H9 (cell line): ENCODE measurements at places on chromosomes 6 and 20. TPM values are rescaled to one million over a fixed set of nuclear protein-coding genes. Genes with fewer than 3 reads are reported as not detected.

Gene CST1
- total RNA-seq = 1.7 and 1.9 TPM in 2 replicates

Gene NOX3
- not detected in 2 replicates for total RNA-seq

Gene IL20RA
- 0.55 and 0.74 TPM in 2 replicates for total RNA-seq

Gene PPIL6
- total RNA-seq = 0.26 and 1.0 TPM in 2 replicates

Gene KCNG1
- 11.5 and 13.2 TPM in 2 replicates for total RNA-seq

Gene TMEM217
- total RNA-seq = 1.1 and 1.4 TPM in 2 replicates

Gene IYD
- not detected in 2 replicates for total RNA-seq

Gene CFAP61
- total RNA-seq = 0.44 TPM in 1 of 2 replicates, not detected in the other

Gene WFDC10B
- total RNA-seq = not detected in 2 replicates

Gene MROH8
- total RNA-seq = 0.79 and 0.90 TPM in 2 replicates

DNA sequence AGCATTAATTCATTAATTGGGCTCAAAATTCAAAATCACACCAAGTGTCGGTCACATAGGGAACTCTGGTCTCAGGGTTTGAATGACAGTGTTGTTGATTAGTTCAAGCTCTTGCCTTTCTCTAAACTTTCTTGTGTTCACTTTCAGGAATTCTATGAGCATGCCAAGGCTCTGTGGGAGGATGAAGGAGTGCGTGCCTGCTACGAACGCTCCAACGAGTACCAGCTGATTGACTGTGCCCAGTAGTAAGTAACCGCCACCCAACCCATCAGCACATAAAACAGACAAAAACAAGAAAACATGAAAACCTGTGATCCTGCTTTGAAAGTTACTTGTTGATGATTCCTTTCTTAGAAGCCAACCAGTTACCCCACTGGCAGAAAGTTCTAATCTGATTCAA, 52.7 kb downstream of the GNAS start:
- H3K27ac ChIP-seq = no peak overlapping the region
- H3K4me3 ChIP-seq = no peak overlapping the region
- no peaks in the 10 kb centered on the region for H3K27me3 ChIP-seq
- H3K4me1 ChIP-seq = peaks cover under 1% of the 10 kb centered on the region; the same call in 1 of the 2 replicates

- H3K4me1 ChIP-seq = no peaks in the 10 kb centered on the region
- DNase-seq = no peak
- no peak overlapping the region for H3K4me3 ChIP-seq
- no peaks in the 10 kb centered on the region for H3K27me3 ChIP-seq
- H3K36me3 ChIP-seq = no peaks in the 10 kb centered on the region
Observed at GRCh38 chr6:126570507-126570906, 230.6 kb downstream of the CENPW start.

DNA sequence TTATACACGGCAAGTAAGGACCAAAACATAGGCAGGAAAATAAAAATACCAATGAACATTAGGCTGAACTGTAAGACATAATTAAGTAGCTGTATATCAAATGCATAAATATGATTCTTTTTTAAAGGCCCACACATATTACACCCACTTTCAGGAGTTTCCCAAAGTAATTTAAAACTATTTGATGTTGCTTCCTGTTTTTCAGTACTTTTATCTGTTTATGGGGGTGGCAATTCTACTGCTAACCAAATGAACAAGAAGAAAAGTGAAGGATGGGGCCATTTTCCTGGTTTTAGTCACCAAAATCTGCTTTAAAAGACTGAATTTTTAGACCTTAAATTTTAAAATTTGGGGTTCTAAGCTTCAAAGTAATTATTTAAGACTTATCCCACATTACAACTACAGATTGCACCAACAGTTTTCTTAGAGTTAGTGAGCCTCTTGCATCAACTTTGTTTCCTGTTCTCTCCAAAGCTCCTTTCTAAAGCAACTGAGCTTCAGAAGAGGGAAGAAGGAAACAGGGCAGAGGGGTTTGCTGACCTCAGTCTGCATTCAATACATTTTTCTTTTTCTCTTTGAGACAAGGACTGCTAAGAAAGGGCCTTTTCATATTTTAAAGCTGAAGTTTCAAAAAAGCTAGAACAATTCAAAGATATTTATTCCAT, 191.0 kb downstream of the BACH2 start:
- H3K4me1 ChIP-seq = no peaks in the 10 kb centered on the region
- no peaks in the 10 kb centered on the region for H3K27me3 ChIP-seq
- no peaks in the 10 kb centered on the region for H3K36me3 ChIP-seq
- H3K27ac ChIP-seq = no peak overlapping the region

GRCh38 chr20:36613974-36614373, 8.4 kb downstream of the RAB5IF start:
- peaks cover 58% of the 10 kb centered on the region for H3K36me3 ChIP-seq
- DNase-seq = no peak
- H3K4me1 ChIP-seq = no peaks in the 10 kb centered on the region
- H3K4me3 ChIP-seq = no peak overlapping the region
- no peak overlapping the region for H3K27ac ChIP-seq

DNA sequence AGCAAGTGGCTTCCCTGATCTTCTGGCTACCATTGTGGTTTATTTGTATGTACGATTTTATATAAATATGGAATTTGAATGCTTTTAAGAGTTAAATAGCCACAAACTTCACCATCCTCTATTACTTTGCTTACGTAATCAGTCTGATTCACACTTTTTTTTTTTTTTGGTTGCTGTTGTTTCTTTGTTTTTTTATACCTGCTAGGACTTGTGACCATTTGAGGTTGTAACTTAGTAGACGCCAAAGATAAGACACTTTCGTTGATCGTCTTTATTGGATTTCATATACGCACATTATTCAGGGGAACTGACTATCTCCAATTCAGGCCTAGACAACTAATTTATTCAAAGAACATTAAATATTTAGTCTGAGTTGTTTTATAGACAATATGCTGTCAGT, 559.0 kb downstream of the CBLN4 start:
- H3K36me3 ChIP-seq = no peaks in the 10 kb centered on the region
- no peaks in the 10 kb centered on the region for H3K4me1 ChIP-seq
- no peak for DNase-seq
- no peak overlapping the region for H3K4me3 ChIP-seq
- H3K27me3 ChIP-seq = no peaks in the 10 kb centered on the region

- H3K27me3 ChIP-seq = peaks cover 3% of the 10 kb centered on the region; the same call in 1 of the 2 replicates
- no peak for DNase-seq
Observed at GRCh38 chr6:11493974-11494373, 43.6 kb upstream of the TMEM170B start.

GRCh38 chr20:4014031-4014474, 1.3 kb downstream of the RNF24 start:
- no peak overlapping the region for H3K27ac ChIP-seq
- peak overlapping the region; percentile 98 for H3K4me3 ChIP-seq
- H3K36me3 ChIP-seq = peaks cover 5% of the 10 kb centered on the region

- H3K4me1 ChIP-seq = peaks cover 3% of the 10 kb centered on the region; the same call in 1 of the 2 replicates
- peak overlapping the region; percentile 43; the same call in 1 of the 3 replicates for H3K4me3 ChIP-seq
- H3K27ac ChIP-seq = no peak overlapping the region
- no peaks in the 10 kb centered on the region for H3K27me3 ChIP-seq
- peaks cover 10% of the 10 kb centered on the region for H3K36me3 ChIP-seq
Observed at GRCh38 chr20:50195524-50196120, 5.0 kb downstream of the CEBPB start.

DNA sequence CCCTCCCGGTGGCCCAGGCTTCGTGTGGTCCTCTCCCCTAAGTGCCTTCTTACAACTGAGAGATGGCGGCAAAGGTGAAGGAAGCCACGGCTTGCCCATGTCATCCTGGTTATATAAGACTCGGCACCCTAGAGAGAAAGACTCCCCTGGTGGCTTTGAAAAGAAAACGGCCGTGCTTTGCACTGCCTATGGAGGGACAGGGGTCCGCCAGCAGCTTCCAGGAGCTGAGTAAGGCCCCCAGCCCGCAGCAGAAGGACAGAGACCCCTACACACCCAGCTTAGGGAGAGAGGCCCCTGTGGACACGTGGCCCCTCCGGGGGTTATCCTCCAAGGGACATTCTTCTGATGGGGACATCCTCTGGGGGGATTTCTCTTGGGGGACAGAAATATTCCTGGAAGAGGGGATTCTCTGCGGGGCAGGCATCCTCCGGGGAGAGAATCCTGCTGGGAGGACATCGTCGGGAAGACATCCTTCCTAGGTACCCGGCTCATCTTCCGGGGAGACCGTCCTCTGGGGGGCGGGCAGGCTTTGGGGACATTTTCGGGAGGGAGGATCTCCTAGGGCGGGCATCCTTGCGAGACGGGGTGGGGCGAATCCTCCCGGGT, 511 bp upstream of the OGFR start:
- no peak overlapping the region for H3K27ac ChIP-seq
- no peak for DNase-seq
- no peaks in the 10 kb centered on the region for H3K27me3 ChIP-seq
- no peaks in the 10 kb centered on the region; the same call in 1 of the 2 replicates for H3K4me1 ChIP-seq

DNA sequence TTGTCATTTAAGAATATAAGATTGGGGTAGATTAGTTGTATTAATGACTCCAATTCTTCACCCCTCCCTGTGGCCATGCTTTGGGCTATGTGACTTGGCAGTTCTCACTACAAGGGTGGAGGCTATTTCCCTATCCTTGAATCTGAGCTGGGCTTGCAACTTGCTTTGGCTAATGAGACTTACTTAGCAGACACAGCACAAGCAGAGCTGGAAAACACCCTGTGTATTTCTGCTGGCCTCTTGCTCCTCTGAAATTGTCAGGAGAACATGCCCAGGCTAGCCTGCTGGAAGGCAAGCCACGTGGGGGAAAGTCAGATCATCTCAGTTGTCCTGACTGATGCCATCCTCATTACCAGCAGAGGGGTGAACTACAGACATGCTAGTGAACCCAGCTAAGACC, 126.5 kb upstream of the HDGFL1 start:
- peaks cover 5% of the 10 kb centered on the region for H3K36me3 ChIP-seq
- H3K4me1 ChIP-seq = no peaks in the 10 kb centered on the region; the same call in 1 of the 2 replicates

DNA sequence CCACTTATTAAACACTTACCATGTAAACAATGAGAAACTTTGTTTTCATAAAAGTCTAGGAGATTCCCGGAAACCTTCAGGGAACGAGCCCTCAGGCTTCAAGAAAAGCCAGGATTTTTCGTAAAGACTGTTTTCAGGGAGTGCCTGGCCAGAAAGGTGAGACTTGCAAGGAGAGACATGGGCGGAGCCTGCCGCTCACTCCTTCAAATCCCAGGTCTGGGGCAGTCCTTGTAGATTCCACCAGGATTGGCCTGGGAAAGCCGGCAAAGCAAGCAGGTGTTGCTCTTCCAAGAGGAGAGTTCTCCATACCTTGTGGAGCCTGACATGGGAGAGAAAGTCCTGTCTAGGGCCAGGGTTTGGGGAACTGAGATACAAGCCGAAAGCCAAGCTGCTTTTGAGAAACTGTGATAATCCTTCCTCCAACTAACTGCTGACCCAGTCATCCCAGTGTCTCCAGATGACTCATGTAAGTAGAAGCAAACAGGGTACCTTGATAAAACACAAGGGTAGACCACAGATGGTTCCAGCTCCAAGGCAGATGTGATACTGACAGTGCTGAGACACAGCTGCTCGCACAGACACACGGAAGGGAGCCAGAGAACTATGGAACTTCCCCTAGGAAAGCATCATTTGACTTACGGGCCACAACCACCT, 69.4 kb upstream of the NAA20 start:
- H3K36me3 ChIP-seq = no peaks in the 10 kb centered on the region
- no peaks in the 10 kb centered on the region; the same call in 1 of the 2 replicates for H3K27me3 ChIP-seq
- H3K4me1 ChIP-seq = no peaks in the 10 kb centered on the region; the same call in 1 of the 2 replicates
- no peak overlapping the region for H3K4me3 ChIP-seq
- DNase-seq = peak; percentile 73
- H3K27ac ChIP-seq = no peak overlapping the region

GRCh38 chr20:6051505-6051904, 2.4 kb downstream of the LRRN4 start:
- H3K27me3 ChIP-seq = peaks cover 29% of the 10 kb centered on the region; the same call in 1 of the 2 replicates
- H3K36me3 ChIP-seq = no peaks in the 10 kb centered on the region
- peak overlapping the region; percentile 80 for H3K4me3 ChIP-seq

DNA sequence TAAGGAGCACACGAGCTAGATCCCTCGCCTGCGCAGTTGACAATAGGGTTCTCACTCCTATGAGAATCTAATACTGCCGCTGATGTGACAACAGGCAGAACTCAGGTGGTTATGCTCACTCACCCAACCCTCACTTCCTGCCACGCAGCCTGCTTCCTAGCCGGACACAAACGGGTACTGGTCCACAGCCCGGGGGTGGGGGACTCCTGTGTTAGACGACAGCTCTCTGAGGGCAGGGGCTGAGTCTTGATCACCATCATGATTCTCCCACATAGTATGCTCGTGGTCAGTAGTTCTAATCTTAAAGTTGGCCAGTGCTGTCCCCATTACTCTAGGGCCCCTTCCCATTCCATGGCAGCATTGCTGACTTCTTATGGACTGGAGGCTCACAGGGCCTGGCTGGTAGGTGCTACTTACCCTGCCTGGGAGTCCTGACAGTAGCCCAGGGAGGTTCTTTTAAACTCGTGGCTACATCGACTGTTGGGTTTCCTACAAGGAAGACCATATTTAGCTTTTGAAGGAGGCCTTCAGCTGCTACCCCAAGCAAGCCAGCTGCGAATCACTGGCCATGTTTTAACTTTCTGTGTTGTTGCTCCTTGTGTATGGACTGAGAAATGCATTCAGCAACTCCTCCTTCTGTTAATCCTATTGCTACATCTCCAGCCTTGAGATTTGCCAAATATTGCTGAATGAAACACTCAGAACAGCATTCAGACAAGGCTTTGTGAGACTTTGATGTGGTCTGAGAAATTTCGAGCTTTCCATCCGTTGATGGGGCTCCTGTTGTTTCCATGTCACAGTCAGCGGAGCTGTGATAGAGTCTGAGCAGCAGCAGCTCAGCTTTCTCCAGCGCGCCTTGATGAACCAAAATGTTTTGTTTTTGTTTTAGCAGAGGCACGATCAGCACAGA, 300.3 kb downstream of the NRN1 start:
- H3K36me3 ChIP-seq = no peaks in the 10 kb centered on the region
- no peak overlapping the region for H3K27ac ChIP-seq
- H3K27me3 ChIP-seq = no peaks in the 10 kb centered on the region
- DNase-seq = no peak
- H3K4me1 ChIP-seq = no peaks in the 10 kb centered on the region

DNA sequence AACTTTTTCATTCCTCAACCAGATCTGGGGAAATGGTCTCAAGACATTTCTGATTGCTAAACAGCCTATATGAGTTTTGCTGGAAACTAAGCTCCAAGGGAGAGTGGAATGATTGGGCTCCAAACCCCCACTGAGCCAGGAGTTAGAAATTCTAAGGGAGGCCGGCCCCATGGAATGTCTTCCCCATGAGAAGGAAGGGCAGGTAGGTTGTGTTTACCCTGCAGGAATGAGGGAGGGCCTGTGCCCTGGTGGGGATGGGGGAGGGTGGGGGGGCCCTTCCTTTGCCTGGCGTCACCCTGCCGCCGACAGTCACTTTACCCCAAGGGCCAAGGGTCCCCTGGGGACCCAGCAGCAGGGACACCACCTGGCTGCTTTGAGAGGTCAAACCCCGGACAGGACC, 298.9 kb downstream of the TFAP2C start:
- peak overlapping the region; percentile 3; the same call in 2 of the 3 replicates for H3K4me3 ChIP-seq
- peaks cover 12% of the 10 kb centered on the region; the same call in 1 of the 2 replicates for H3K4me1 ChIP-seq
- no peaks in the 10 kb centered on the region for H3K36me3 ChIP-seq
- no peak overlapping the region for H3K27ac ChIP-seq
- peaks cover 21% of the 10 kb centered on the region; the same call in 1 of the 2 replicates for H3K27me3 ChIP-seq
- no peak for DNase-seq

DNA sequence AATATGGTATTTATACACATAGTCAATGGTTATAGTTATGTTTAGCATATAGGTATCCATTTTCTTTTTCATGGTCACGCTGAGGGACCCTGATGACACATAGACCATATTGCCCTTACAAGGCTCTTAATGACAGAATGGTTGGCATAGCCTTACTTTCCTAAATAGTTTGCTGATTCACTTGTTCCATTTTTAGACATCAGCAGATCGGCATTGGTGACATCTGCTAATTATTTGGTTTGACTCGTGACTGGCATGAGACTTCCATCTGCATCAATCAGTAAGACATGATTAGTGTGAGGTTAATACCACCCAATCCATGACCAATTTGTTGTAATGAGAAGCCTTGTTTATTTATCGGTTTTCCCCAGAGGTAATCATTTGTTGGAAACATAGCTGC, 309.7 kb downstream of the ALDH8A1 start:
- H3K27ac ChIP-seq = no peak overlapping the region
- no peak overlapping the region for H3K4me3 ChIP-seq
- H3K4me1 ChIP-seq = 0 out of 2 replicates have a peak, but pooled peaks cover 6% of the 10 kb centered on the region
- no peaks in the 10 kb centered on the region for H3K36me3 ChIP-seq
- no peak for DNase-seq
